Activated naive CD4-positive, alpha-beta T cell treated with anti-CD3 and anti-CD28 coated beads for 36 hours (primary cell): ENCODE measurements at places on chromosomes 6 and 20.

DNA sequence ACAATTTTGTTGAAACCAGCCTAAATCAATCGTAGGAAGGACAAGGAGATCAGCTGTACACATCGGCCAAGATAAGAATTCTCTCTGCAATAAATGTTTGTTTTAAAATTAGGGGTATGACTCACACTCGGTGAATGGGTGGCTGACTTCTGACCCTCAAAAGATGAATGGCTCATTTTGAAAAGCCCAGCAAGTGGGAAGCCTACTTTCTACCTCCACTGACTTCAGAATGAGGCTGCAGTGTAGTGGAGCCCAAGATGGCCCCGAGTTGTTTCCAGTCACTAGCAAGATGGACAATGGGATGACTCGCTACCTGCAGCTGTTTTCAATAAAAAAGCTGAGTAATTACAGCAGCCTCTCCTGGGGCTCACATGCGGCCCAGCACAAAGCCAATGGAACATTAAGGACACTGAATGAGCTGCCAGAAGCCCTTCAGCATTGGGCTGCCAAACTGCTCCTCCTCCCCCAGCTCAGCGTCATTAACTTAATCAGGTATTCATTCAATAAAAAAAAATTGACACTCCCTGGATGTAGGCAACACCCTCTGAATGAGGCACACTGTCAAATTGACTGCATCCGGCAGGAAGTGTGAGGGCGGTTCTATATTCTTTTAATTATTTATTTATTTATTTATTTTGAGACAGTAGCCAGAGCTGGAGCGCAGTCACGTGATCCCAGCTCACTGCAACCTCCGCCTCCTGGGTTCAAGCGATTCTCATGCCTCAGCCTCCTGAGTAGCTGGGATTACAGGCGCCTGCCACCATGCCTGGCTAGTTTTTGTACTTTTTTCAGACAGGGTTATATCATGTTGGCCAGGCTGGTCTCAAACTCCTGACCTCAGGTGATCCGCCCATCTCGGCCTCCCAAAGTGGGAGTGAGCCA lies 107.3 kb downstream of the GMPR start:
- DNase-seq: no peak

GRCh38 chr6:41707565-41708200 lies 27.7 kb downstream of the TFEB start:
- peak; percentile 70 for DNase-seq

GRCh38 chr6:113401231-113401630 lies 455.9 kb upstream of the MARCKS start:
- no peak for DNase-seq

DNA sequence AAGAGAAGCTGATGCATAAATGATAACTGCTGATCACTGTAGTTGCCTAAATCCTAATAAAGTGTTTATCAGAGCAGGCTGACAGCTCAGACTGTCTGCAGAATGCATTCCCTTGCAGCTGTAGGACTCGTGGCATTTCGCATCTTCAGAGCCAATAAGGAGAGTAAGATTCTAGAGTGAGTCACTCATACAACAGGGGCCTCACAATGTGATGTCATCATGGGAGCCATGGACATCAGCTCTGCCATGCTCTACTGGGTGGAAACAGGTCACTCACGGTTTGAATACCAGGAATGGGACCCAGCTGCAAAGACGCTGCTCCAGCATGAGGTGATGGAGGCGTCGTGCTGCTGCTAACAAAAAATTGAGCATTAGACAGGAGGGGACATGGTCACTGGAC lies 7.4 kb downstream of the FAM209B start:
- DNase-seq: no peak

DNA sequence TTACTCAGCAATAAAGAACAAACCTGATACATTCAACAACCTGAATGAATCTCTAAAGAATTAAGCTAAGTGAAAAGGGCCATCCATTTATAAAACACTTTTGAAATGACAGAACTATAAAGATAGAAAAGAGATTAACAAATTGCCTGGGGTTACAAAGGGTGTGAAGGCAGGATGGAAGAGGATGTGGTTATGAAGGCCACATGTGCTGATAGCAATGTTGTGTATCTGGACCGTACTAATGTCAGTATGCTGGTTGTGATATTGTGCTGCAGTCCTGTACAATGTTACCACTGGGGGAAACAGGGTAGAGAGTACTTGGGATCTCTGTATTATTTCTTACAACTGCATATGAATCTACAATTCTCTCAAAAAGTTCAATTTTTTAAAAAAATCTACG lies 36.4 kb downstream of the ELOVL5 start:
- no peak for DNase-seq

DNA sequence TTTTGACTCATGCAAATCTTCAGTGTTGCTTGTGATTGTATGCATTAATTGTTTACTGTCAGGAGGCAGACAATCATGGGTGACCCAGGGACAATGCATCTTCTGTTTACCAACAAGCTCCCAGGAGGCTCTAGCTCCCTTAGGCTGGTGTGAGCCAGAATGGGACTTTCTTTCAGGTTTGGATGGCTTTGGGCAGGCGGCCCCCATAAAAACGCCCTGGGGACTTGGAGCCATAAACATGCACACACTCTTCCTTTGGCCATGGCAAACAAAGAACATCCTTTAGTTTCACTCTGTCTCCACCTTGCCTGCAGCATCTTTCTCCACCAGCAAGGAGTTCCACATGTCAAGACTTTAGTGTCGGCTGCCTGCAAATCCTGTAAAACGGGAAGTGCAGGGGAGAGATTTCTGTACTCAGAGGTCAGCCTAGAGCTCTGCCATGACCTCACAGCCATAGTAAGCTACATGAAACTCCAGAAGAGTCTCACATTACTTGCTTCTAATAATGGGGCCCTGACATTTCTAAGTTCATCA lies 127.6 kb downstream of the MAP3K7 start:
- no peak for DNase-seq
